Fibroblast of skin of back (primary cell): ENCODE measurements at places on chromosomes 2 and 18.
A peak's percentile ranks its signal among the peaks of the same experiment; 100 is the strongest.

- DNase-seq: no peak
Measured at GRCh38 chr2:9124231-9124741, 82.3 kb upstream of the ASAP2 start.

DNA sequence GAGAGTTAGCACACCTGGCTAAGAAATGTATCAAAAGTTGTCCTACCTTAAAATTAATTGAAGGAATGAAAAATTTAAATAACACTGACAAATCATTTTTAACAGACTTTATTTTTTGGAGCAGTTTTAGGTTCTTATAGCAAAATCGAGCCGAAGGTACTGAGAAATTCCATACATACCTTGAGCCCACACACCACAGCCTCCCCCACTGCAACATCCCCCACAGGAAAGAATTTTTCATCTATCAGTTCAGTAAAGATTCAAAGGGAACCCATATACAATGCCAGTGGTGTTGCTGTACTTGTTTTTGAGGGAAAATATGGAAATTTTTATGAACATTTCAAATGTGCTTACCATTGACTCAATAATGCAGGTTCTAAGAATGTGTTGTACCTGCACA is 169.8 kb upstream of the HS6ST1 start:
- DNase-seq: no peak

- no peak for DNase-seq
Measured at GRCh38 chr2:222248256-222248655, 50.5 kb downstream of the PAX3 start.

DNA sequence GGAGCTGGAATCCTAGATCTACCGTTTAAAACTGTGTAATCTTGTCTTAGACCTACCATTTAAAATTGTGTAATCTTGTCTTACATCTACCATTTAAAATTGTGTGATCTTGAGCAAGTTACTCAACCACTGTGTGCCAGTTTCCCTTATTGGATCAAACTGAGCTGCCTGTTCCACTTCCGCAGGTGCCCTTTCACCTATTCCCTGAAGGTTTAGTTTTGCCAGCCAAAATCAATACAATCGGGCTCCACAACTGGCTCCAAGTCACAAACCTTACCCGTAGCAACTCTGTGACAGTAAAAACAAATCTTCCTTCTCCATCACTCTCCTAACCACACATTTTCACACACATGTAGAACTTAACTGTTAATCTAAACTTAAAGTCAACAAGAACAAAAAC is 20.1 kb downstream of the DOCK10 start:
- no peak for DNase-seq

- peak; percentile 48 for DNase-seq
Measured at GRCh38 chr2:133097666-133098065, 427.7 kb upstream of the LYPD1 start.

GRCh38 chr2:64439194-64439593 is 14.8 kb upstream of the LGALSL start:
- no peak for DNase-seq

DNA sequence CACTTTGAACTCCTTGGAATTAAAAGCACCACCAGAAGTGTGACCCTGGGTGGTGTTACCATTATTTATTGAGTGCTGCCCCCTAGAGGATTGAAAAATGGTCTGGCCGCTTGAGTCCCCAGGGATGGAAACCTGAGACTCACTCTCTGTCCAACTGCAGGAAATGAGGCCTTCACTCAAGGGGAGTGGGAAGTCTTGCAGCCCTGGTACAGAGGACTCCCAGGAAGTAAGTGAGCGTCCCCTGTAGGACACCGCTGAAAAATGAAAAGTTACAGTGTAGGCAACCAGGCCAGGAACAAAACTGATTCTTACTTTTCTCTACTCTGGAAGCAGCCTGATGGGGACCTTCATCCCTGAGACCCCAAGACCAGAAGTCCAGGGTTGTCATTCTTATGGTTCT is 2.2 kb upstream of the NRP2 start:
- peak; percentile 95 for DNase-seq
